ENCODE measurements at places on chromosomes 7 and 10. TPM values are rescaled to one million over a fixed set of nuclear protein-coding genes. Genes with fewer than 3 reads are reported as not detected.

Gene CRHR2
- not detected for total RNA-seq

Gene WEE2
- not detected for total RNA-seq

Gene FOXL3
- total RNA-seq = not detected

Gene PRKCQ
- 0.22 TPM for total RNA-seq

Gene CNPY1
- not detected for total RNA-seq

Gene SGPL1
- total RNA-seq = 48.3 TPM

Gene LIPJ
- total RNA-seq = not detected

Measured in NCI-H460 (cell line).